ENCODE measurements at places on chromosomes 6 and 20. TPM values are rescaled to one million over a fixed set of nuclear protein-coding genes. Genes with fewer than 3 reads are reported as not detected.

The TTPAL gene
- 19.0 TPM for total RNA-seq

The ATP9A gene
- 23.2 TPM for total RNA-seq

The C20orf144 gene
- total RNA-seq = 0.28 TPM

The MRPS18B gene
- 53.7 TPM for total RNA-seq

The HTR1B gene
- total RNA-seq = under 0.01 TPM

The RAET1L gene
- total RNA-seq = not detected

The GCM1 gene
- total RNA-seq = not detected

The GLP1R gene
- total RNA-seq = under 0.01 TPM

The RAET1E gene
- total RNA-seq = not detected

The TRDN gene
- not detected for total RNA-seq

The MYLK2 gene
- under 0.01 TPM for total RNA-seq

The RSPO4 gene
- total RNA-seq = not detected

The MCHR2 gene
- not detected for total RNA-seq

The SLC52A3 gene
- total RNA-seq = not detected
